GM23338 (cell line): ENCODE measurements at places on chromosomes 4 and X.

- DNase-seq, result no peak
These were observed 18.2 kb downstream of the UBE2D3 start for GRCh38 chr4:102809190-102809589.

DNA sequence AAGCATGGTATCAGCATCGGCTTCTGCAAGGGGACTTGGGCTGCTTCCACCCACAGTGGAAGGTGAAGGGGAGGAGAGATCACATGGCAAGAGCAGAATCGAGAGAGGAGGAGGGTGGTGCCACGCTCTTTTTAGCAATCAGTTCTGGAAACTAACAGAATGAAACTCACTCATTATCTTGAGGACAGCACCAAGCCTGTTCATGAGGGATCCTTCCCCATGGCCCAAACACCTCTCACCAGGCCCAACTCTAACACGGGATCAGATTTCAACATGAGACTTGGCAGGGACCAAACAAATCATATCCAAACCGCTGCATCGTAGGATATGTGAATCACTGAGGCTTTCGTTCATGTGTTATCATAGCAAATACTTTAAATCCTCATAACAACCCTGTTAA, 125.5 kb downstream of the GPC3 start:
- no peak for DNase-seq

- peak; percentile 31 for DNase-seq
These were observed 42.2 kb downstream of the TBCK start for GRCh38 chr4:106273831-106274230.

DNA sequence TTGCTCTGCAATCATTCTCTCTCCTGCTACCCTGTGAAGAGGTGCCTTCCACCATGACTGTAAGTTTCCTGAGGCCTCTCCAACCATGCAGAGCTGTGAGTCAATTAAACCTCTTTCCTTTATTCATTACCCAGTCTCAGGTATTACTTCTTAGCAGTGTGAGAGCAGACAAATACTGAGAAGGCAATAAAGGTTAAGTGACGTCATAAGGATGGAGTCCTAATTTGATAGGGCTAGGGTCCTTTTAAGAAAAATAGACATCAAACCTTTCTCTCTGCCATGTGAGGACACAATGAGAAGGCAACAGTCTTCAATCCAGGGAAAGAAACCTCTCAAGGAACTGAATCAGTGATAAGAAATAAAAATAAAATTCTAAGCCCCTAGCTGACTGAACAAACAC, 1262.7 kb downstream of the FAM133A start:
- no peak for DNase-seq

DNA sequence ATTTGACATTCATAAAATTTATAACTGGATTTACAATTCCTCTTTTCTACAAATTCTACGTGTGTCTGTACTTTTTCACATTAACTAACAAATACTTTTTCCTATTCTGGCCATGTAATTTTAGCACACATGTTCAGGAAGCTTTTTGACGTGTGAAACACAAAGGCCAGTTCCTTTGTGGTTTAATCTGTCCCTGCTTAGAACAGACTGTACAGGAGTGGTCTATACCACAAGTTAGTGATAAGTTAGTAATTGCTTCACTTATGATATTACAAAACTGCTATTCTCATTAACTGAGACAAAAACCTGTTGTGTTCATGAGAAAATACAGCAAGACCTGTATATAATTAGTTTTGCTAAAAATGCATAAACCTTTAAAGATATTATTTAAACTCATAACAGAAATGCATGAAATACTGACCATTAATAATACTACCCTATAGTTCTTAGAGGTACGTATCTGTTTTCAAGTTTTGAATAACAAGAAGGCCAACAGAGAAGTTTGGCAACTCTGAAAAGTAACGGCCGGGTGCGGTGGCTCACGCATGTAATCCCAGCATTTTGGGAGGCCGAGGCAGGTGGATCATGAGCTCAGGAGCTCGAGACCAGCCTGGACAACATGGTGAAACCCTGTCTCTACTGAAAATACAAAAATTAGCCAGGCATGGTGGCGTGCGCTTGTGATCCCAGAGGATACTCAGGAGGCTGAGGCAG, 13.7 kb upstream of the AREG start:
- DNase-seq, result no peak

DNA sequence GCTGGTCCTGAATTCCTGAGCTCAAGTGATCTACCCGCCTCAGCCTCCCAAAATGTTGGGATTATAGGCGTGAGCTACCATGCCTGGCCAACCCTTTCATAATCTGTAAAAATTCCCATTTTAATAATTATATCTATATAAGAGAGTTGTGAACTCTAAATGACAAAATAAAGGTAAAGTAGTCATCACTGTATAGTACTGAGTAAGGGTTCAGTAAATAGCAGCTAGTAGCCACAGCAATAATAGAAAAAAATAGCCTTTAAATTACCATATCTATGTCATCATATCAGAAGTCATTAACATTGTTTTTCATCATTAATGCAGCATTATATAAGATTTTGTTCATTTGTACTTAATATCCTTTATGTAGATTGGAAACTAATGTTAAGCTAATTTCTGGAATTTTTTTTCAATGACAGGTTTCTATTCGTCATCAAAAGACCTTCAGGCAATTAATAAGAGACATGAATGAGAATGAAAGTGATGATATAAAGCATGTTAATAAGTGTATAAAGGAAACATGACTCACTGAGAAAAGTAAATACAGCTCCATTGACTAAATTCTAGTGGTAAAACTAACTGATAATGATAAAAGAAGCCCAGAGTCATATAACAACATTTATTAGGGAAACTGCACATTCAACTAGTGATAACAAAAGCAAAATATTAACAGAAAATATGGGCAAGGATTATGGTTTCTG, 85.9 kb upstream of the UGT8 start:
- DNase-seq, result no peak

- no peak for DNase-seq
These were observed 48.6 kb downstream of the BCOR start for GRCh38 chrX:40049084-40049641.

DNA sequence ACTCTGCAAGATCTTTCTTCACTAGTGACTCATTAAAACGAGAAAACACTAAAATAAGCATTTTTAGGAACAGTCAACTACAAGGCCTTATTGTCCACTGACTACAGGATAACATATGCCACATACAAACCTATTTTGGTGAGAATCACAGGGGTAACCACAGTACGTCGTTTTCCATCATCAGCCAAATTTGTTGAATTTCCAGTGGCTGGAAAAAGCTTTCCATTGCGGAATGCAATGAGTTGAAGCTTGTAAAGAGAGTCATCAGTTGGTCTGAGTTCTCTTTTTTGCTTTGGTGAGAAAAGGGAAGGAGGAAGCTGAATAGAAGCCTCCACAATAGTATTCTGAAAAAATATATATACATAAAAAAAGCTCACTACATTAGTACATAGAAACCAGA, 102.4 kb downstream of the ADGRA3 start:
- DNase-seq, result no peak

GRCh38 chrX:22126327-22126726, 94.2 kb downstream of the PHEX start:
- DNase-seq, result no peak

DNA sequence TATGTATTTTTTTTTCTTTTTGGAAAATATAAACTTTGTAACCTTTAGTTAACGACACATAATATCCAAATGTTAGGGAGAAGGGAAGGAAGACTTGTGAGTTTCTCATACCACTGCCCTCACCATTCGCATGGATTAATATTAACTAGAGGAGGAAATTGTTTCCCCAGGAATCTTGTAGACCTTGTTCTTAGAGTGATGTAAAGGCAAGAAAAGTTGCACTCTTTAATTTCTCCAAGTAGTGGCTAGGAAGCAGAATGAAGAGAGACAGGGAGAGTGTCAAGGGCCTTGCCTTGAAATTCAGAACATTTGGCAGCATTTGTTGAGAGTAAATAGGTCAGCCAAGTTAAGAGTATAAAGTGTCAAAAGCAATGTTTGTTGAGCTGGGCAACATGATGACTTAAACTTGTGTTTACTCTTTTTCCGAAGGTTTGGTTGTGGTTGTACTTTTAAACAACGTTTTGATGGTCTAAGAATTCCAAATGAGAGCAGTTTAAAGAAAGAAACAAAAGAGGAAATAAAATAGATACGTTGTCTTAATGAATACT, 105.7 kb downstream of the TENM3 start:
- DNase-seq, result no peak

DNA sequence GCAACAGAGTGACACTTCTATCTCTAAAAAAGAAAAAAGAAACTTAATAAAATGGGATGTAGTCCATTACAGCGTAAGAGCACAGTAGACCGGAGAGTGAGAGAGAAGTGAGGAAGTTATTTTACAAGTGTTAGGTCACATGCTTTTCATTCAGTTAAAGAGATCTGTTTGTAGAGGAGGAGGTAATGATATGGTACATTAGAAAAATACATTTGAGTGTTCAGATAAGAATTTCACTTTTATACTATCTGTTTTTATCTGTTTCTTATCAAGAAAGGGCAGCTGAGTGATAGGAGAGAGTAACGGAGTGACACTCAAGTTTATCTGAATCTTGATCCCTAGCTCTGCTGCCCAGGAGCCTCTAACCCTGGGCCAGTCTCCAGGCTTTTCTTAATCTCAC, 38.9 kb downstream of the FNIP2 start:
- no peak for DNase-seq
